ENCODE measurements at places on chromosomes 4 and X. TPM values are rescaled to one million over a fixed set of nuclear protein-coding genes. Genes with fewer than 3 reads are reported as not detected.

- no peaks in the 10 kb centered on the region for H3K4me1 ChIP-seq
- H3K36me3 ChIP-seq, result no peaks in the 10 kb centered on the region
- peak overlapping the region; percentile 86 for H3K27ac ChIP-seq
- H3K4me3 ChIP-seq, result no peak overlapping the region
Observed at GRCh38 chrX:136061286-136061685, 76.1 kb downstream of the SLC9A6 start.

DNA sequence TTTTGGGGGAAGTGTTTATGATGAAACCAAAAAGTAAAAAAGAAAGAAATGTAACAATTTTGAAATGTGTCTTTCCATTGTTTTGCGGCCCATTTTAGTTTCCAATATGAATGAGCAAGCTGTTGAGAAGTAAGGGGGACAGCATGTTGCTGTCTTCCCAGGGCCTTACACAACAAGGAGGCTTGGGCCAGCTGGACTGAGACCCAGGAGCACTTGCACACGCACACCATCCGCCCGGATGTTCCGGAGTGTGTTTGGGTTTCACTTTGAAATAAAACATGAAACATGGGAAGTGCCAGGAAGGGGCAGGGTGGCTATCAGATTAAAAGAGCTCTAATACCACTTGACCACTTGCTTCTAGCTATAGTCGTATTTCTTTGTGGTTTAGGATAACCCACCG is 144.4 kb downstream of the NHS start:
- H3K4me3 ChIP-seq, result no peak overlapping the region
- H3K4me1 ChIP-seq, result no peaks in the 10 kb centered on the region
- no peaks in the 10 kb centered on the region for H3K36me3 ChIP-seq
- peak; percentile 56 for DNase-seq

- peaks cover 5% of the 10 kb centered on the region for H3K27me3 ChIP-seq
- H3K4me3 ChIP-seq, result peak overlapping the region; percentile 100
- H3K27ac ChIP-seq, result peak overlapping the region; percentile 95
- DNase-seq, result no peak
Observed at GRCh38 chr4:780716-781492, 45.0 kb downstream of the CPLX1 start.

- H3K27me3 ChIP-seq, result no peaks in the 10 kb centered on the region
- no peaks in the 10 kb centered on the region for H3K36me3 ChIP-seq
- no peak overlapping the region for H3K27ac ChIP-seq
- no peak for DNase-seq
- H3K4me1 ChIP-seq, result no peaks in the 10 kb centered on the region
- no peak overlapping the region for H3K4me3 ChIP-seq
Observed at GRCh38 chrX:19907794-19908193, 20.4 kb upstream of the SH3KBP1 start.

Gene ERVMER34-1
- 3.0 TPM for total RNA-seq

- no peaks in the 10 kb centered on the region for H3K36me3 ChIP-seq
- H3K27me3 ChIP-seq, result no peaks in the 10 kb centered on the region
- no peak overlapping the region for H3K27ac ChIP-seq
- DNase-seq, result peak; percentile 30
- H3K4me3 ChIP-seq, result no peak overlapping the region
Observed at GRCh38 chrX:148310426-148311165, 189.8 kb upstream of the AFF2 start.

- H3K27ac ChIP-seq, result no peak overlapping the region
- no peaks in the 10 kb centered on the region for H3K4me1 ChIP-seq
- DNase-seq, result no peak
- no peak overlapping the region for H3K4me3 ChIP-seq
Observed at GRCh38 chr4:151524610-151525009, 115.6 kb downstream of the FHIP1A start.

DNA sequence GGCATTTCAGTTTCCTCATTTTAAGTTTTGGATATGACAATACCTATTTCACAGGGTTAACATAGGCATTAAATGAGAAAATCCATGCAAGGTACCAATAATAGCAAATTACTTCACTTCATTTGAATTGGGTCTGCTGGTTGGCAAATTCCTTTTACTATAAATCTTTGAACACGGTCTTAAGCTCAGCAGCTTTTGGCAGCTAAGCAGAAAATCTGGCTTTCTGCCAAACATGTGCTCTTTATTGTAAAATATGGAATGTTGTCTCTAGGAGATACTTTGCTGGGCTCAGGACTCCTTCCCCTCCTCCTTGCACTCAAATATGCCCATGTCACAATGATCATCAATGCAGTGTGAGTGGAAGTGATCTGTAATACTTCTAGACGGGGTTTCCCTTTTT is 16.8 kb upstream of the DMP1 start:
- no peak overlapping the region for H3K4me3 ChIP-seq
- no peaks in the 10 kb centered on the region for H3K27me3 ChIP-seq
- no peak for DNase-seq

Gene TREX2
- not detected for total RNA-seq

Gene HAND2
- 40.8 TPM for total RNA-seq

- no peaks in the 10 kb centered on the region for H3K27me3 ChIP-seq
- H3K4me1 ChIP-seq, result no peaks in the 10 kb centered on the region
Observed at GRCh38 chr4:105112274-105112673, 34.4 kb upstream of the TET2 start.

Gene AREG
- total RNA-seq, result 22.3 TPM

Gene COMMD8
- total RNA-seq, result 2.6 TPM

DNA sequence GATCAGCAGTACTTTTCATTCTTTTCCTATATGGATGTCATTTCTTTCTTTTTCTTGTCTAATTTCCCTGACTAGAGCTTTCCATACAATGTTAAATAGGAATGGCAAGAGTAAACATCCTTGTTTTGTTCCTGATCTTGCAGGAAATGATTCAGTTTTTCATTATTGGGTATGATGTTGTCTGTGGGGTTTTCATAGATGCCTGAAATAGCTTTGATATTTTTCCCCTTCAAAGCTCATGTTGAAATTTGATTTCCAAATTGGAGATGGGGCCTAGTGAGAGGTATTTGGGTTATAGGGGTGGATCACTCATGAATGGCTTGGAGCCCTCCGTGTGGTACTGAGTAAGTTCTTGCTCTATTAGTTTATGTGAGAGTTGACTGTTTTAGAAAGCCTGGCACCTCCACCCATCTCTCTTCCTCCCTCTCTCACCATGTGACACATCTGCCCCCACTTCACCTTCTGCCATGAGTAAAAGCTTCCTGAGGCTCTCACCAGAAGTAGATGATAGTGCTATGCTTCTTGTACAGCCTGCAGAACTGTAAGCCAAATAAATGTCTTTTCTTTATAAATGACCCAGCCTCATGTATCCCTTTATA is 22.3 kb upstream of the VSIG1 start:
- no peak overlapping the region for H3K27ac ChIP-seq
- no peaks in the 10 kb centered on the region for H3K36me3 ChIP-seq
- H3K4me1 ChIP-seq, result no peaks in the 10 kb centered on the region
- no peaks in the 10 kb centered on the region for H3K27me3 ChIP-seq
- no peak for DNase-seq
- no peak overlapping the region for H3K4me3 ChIP-seq

Gene ZAR1
- not detected for total RNA-seq
